ENCODE measurements at places on chromosomes 6 and 20. TPM values are rescaled to one million over a fixed set of nuclear protein-coding genes. Genes with fewer than 3 reads are reported as not detected.

The MLN gene
- polyA plus RNA-seq: 1.5 TPM

The KHDC1L gene
- polyA plus RNA-seq: 0.30 TPM

The SS18L1 gene
- polyA plus RNA-seq: 27.8 TPM

The IL17F gene
- 0.30 TPM for polyA plus RNA-seq

The SEL1L2 gene
- polyA plus RNA-seq: not detected

The SLC2A10 gene
- 17.6 TPM for polyA plus RNA-seq

The MTFR2 gene
- 1.9 TPM for polyA plus RNA-seq

The PTGIS gene
- 30.8 TPM for polyA plus RNA-seq

The NHLRC1 gene
- polyA plus RNA-seq: 1.9 TPM

The ECT2L gene
- polyA plus RNA-seq: 0.32 TPM

The TTK gene
- 20.3 TPM for polyA plus RNA-seq

The AGPAT1 gene
- 93.4 TPM for polyA plus RNA-seq

The TMC2 gene
- polyA plus RNA-seq: 0.43 TPM

The ARMC12 gene
- 1.7 TPM for polyA plus RNA-seq

The BPIFB2 gene
- not detected for polyA plus RNA-seq

The COL9A1 gene
- polyA plus RNA-seq: 28.6 TPM

The FLRT3 gene
- 137 TPM for polyA plus RNA-seq

The RSPO3 gene
- 23.1 TPM for polyA plus RNA-seq

The CLPSL2 gene
- not detected for polyA plus RNA-seq

The STMND1 gene
- 0.30 TPM for polyA plus RNA-seq

The OOEP gene
- polyA plus RNA-seq: 0.21 TPM

The TXLNB gene
- polyA plus RNA-seq: 1.8 TPM

The SIRPA gene
- polyA plus RNA-seq: 27.0 TPM

The COL21A1 gene
- polyA plus RNA-seq: 147 TPM

The NMBR gene
- 0.30 TPM for polyA plus RNA-seq

The NCR2 gene
- not detected for polyA plus RNA-seq

The STXBP5 gene
- 13.7 TPM for polyA plus RNA-seq

The OR2H2 gene
- not detected for polyA plus RNA-seq

The EFCAB8 gene
- 0.13 TPM for polyA plus RNA-seq

The ZNF217 gene
- polyA plus RNA-seq: 32.3 TPM

The DEFB126 gene
- not detected for polyA plus RNA-seq

The TMEM244 gene
- polyA plus RNA-seq: not detected

The C6orf163 gene
- 5.4 TPM for polyA plus RNA-seq

The LZTS3 gene
- 21.7 TPM for polyA plus RNA-seq

The BEND6 gene
- polyA plus RNA-seq: 4.4 TPM

The GRIK2 gene
- 12.1 TPM for polyA plus RNA-seq

The CCM2L gene
- polyA plus RNA-seq: 8.4 TPM

The RBL1 gene
- polyA plus RNA-seq: 10.6 TPM

The LAMP5 gene
- polyA plus RNA-seq: 4.5 TPM

The SMPDL3A gene
- 18.8 TPM for polyA plus RNA-seq

The ADGB gene
- 0.46 TPM for polyA plus RNA-seq

The CRISP3 gene
- polyA plus RNA-seq: not detected

The SMIM13 gene
- polyA plus RNA-seq: 17.3 TPM

The BPIFB4 gene
- polyA plus RNA-seq: not detected

The KCNK5 gene
- polyA plus RNA-seq: 11.0 TPM

The CTCFL gene
- polyA plus RNA-seq: 3.3 TPM

The ZNF831 gene
- 0.08 TPM for polyA plus RNA-seq

The MPC1 gene
- polyA plus RNA-seq: 91.6 TPM

The CHD6 gene
- 55.6 TPM for polyA plus RNA-seq

The SMLR1 gene
- 1.9 TPM for polyA plus RNA-seq

The TAF8 gene
- polyA plus RNA-seq: 29.9 TPM

The NRSN1 gene
- polyA plus RNA-seq: 1.5 TPM

The EZR gene
- 273 TPM for polyA plus RNA-seq

The PPP1R3D gene
- 5.9 TPM for polyA plus RNA-seq

The DDO gene
- 0.84 TPM for polyA plus RNA-seq

The MLIP gene
- 0.51 TPM for polyA plus RNA-seq
